HFFc6 (cell line): ENCODE measurements at places on chromosomes 11 and 22.
A peak's percentile ranks its signal among the peaks of the same experiment; 100 is the strongest.

- DNase-seq: no peak
These were observed 12.9 kb upstream of the TMPRSS13 start for GRCh38 chr11:117941976-117942654.

DNA sequence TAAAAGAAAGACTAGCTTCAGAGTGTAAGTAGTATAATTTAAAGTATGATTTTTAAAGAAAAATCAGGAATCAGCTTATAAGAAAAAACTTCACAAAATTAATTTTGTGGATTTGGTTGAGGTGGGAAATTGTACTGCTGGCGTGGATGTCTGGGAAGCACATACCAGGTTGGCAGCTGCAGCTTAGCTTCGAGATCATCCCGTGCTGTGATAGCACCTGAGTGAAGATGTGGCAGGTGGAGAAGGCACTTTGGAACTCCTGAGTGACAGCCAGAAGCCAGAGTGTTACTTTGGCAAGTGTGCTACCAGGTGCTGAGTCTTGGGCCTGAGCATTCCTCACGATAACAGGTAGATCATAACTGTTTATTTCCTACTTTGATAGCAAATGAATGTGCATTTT lies 17.7 kb downstream of the ZC3H12C start:
- no peak for DNase-seq

GRCh38 chr11:27028561-27028965 lies 12.1 kb upstream of the BBOX1 start:
- DNase-seq: no peak

GRCh38 chr11:121249039-121249663 lies 43.4 kb upstream of the SC5D start:
- DNase-seq: peak; percentile 55

GRCh38 chr11:79406376-79406775 lies 34.5 kb downstream of the TENM4 start:
- no peak for DNase-seq

GRCh38 chr22:30928401-30928800 lies 40.2 kb downstream of the MORC2 start:
- DNase-seq: no peak

- DNase-seq: no peak
These were observed at the start of gene KCNJ1 for GRCh38 chr11:128867277-128867676. KCNJ1 (minus strand) TSS chr11:128867296; CDS start chr11:128840243, 27,053 bp downstream.

DNA sequence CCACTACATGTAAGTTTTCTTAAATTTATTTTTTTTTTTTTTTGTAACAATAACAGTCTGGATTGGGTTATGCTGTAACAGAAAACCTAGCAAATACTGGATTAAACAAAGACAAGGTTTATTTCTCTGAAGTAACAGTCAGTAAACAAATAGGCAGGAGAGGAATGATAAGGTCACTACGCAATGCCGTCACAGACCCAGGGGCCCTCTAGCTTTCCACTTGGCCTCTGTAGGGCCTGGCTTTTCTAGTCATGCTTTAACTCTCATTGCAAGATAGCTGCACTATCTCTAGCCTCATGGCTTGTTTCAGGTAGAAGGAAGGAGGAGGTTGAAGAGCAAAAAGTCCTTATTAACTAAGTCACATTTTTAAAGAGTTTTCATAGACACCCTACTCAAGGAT lies 6.5 kb downstream of the OR10A6 start:
- no peak for DNase-seq

GRCh38 chr11:76849376-76849775 lies 11.3 kb upstream of the ACER3 start:
- no peak for DNase-seq

DNA sequence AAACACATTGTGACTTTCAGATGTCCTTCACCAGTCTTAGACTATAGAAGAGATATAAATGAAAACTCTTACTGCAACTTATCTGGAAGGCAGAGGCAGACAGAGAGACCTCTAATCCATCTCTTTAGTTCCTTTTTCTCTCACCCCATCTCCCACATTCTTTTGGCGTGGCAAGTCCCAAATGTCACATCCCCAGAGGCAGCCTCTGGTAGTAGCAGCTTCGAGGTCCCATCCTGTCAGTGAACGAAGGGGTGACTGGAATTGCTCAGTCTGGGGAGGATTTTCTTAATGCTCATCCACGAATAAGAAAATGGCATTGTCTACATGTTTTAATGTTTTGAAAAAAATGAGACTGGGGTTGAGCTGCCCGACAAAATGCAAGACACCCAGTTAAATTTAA lies 201.4 kb downstream of the GRIA4 start:
- DNase-seq: no peak

DNA sequence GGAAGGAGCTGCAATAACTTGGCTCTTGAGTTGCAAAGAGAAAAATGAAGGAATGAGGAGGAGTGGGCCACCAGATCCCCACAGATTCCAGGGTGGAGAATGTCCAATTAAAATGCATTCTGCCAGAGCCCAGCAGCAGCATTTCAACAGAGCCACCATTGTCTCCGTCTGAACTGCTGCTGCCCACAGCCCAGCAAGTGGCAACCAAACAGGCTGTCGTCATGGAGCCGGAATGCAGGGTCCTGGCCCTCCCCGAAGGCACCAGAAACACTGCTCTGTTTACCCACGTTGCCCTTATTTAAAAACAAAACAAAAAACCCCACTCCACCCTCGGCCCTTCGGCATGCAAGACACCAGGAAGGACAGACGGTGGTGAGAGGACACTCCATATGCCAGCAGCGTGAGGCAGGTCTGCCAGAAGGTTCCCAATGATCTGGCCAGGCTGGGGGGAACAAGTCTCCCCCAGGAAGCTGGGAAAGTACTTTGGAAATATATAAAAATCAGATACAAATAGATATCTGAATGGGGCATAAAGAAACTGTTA lies 32.5 kb downstream of the PLEKHA7 start:
- no peak for DNase-seq

GRCh38 chr11:69003866-69004367 lies 9.1 kb downstream of the MRGPRF start:
- no peak for DNase-seq

DNA sequence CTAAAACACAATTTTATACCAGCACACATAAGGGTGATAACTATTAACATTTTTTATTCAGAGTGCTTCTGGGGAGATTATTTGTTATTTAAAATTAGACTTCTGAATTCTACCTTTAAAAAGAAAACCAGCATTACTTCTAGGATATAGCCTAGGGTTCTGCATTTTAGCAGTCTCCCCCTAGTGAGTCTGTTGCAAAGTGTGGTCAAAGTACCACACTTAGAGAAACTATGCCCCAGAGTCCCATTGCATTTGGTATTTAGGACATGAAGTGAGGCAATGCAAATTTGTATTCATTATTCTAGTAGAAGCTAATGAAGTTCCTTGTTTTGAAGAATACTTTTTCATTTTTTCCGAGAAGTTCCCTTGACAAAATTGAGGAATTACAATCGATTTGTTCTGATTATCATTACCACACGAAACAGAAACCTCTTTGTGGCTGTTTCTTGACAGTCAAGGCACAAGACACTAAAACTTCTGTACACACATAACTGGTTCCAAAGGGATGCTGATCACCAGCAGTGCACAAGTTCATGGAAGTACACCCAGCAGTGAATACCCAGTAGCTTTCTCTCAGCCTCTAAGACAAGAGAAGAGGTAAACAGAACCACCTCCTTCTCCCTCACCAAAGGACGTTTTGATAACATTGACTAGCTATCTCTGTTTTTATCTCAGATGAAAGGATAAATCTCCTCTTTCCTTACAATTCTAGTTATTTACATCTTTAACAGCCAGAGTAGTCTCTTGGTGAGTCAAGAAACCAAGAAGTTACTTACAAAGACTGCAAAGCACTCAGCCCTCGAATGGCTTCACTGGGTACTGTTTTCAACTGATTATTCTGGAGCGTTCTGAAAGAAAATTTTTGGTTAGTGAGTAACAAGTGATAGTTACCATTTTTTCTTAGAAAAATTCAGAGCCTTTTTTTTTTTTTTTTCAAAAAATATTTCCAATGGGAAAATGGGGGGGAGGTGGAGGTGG lies 27.6 kb upstream of the CCDC34 start:
- peak; percentile 83 for DNase-seq

GRCh38 chr11:78916759-78917158 lies 342.1 kb upstream of the NARS2 start:
- DNase-seq: no peak

DNA sequence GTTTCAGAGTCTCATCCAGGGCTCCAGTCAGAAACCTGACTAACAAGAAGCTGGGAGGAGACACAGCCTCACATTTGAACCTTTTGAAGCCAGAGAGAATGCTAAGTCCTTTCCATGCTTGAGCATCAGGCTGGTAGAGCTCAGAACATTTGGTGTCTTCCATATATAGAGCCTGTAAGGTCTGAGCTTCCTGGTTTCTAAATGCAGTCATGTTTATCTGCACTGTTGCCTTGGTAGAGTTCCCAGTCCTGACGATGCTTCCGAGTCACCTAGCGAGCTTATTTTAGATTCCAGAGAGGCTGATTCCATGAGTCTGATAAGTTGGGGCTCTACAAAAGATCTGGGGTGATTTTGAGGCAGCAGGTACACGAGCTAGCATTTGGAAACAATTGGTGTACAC lies 68.4 kb upstream of the SORL1 start:
- no peak for DNase-seq

DNA sequence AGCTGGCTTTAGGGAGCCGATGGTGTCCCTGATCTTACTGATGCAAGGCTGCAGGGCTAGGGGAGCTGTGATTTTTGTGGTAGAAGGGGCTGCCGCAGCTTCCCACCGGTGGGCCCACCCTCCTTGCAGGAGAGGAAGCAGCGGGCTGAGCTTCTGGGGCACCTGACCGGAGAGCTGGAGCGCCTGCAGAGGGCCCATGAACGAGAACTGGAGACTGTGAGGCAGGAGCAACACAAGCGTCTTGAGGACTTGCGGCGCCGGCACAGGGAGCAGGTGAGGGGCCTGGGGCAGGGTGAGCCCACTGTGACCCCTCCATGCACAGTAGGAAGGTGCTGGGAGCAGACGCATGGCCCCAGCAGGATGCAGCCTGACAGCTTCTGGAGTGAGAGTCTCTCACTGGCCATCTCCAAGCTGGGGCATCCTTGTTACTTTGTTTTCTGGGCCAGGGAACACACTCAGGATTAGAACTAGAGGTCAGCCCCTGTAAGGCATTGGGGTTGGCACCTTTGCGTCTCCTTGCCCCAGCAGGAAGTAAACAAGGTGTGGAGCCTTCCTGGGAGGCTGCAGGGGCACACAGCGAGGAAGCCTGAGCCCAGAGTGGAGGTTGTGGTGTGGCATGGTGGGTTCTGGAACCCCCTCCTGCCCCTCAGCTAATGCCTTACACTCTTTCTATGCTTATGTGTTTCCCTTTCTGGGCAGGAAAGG lies 66.7 kb downstream of the CEP164 start:
- DNase-seq: no peak

DNA sequence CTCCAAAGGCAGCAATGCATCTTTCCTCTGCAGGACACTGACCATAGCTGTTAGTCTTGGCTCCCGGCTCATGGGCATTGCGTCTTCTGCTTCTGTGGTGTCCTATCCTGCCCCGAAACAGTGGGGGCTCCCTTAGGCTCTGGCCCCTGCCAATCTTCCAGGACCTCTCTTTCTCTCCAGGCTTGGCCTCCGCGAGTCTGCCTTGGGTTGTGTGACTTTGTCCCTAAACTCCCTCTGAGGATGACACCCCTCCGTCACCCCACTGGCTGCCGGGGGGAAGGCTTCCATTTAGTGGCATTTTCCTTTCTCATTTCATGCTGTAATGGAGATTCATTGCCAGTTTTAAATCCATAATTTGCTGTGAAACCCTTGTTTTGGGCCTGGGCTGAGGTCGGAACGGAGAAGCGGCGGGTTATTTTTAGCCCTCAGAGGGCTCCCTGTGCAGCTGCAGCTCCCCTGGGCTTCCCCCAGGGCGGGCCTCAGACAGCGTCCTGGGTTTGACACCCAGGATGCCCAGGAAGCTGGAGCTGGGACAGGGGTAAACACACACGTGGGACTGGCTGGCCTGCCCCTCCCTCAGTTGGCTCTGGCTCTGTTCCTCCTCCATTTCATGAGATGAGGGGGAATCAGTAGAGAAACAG lies 156.1 kb downstream of the ST3GAL4 start:
- no peak for DNase-seq

- DNase-seq: peak; percentile 16
These were observed 98.6 kb downstream of the CEP164 start for GRCh38 chr11:117426297-117426685.

GRCh38 chr11:2223153-2223794 lies 47.1 kb downstream of the ASCL2 start:
- no peak for DNase-seq

DNA sequence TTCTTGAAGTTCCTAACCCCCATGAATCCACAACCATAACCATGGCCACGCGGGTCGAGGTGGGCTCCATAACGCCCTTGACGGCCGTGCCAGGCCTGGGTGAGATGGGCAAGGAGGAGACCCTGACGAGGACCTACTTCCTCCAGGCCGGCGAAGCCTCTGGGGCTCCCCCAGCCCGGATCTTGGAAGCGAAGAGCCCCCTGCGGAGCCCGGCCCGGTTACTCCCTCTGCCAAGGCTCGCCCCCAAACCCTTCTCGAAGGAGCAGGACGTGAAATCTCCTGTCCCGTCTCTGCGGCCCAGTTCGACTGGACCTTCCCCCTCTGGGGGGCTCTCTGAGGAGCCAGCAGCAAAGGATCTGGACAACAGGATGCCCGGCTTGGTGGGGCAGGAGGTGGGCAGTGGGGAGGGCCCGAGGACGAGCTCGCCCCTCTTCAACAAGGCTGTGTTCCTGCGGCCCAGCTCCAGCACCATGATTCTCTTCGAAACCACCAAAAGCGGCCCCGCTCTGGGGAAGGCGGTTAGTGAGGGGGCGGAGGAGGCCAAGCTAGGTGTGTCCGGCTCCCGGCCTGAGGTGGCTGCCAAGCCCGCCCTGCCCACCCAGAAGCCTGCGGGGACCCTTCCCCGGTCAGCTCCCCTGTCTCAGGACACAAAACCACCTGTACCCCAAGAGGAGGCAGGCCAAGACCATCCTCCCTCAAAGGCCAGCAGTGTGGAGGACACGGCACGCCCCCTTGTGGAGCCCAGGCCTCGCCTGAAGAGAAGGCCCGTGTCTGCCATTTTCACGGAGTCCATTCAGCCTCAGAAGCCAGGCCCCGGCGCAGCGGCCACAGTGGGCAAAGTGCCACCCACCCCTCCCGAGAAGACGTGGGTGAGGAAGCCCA lies 75.7 kb downstream of the KIAA1671 start:
- DNase-seq: no peak

GRCh38 chr11:93993747-93994146 lies 27.4 kb upstream of the HEPHL1 start:
- no peak for DNase-seq

GRCh38 chr11:33125611-33126010 lies 35.7 kb downstream of the CSTF3 start:
- no peak for DNase-seq
